ENCODE measurements at places on chromosomes 4 and X.
A peak's percentile ranks its signal among the peaks of the same experiment; 100 is the strongest.

- no peak for DNase-seq
Measured at GRCh38 chrX:57528670-57529255, 63.0 kb upstream of the ZXDB start.

- DNase-seq, result no peak
Measured at GRCh38 chr4:152920768-152921167, 15.4 kb upstream of the FHDC1 start.

- no peak for DNase-seq
Measured at GRCh38 chr4:184818216-184818564, 7.6 kb downstream of the ACSL1 start.

DNA sequence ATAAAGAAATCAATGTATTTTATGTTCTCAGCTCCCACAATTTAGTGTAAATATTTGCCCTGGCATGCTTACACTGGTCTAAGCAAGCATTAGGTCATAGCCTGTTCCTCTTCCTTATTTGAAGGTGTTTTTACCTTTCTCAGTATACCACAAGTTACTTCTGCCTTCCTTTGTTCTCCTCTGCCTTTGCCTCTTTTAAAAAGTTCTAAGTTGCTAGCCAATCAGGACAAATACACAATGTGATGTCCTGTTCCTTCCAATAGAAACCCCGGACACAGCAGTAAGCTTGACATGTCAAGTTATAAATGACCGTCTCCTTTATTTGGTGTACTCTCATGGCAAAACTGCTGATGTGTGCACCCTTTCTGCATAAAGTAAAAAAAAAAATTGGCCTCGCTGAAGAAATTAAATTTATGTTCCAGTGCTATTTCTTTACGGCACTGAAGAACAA, 49.4 kb downstream of the UGT2B10 start:
- DNase-seq, result peak; percentile 11

- DNase-seq, result no peak
Measured at GRCh38 chrX:31252133-31252532, 180.3 kb upstream of the FTHL17 start.

- DNase-seq, result no peak
Measured at GRCh38 chr4:74157154-74157553, 764 bp upstream of the MTHFD2L start.

- DNase-seq, result no peak
Measured at GRCh38 chrX:7170898-7171297, 22.9 kb upstream of the PUDP start.

GRCh38 chrX:18129690-18130089, 91.0 kb downstream of the BEND2 start:
- DNase-seq, result no peak

DNA sequence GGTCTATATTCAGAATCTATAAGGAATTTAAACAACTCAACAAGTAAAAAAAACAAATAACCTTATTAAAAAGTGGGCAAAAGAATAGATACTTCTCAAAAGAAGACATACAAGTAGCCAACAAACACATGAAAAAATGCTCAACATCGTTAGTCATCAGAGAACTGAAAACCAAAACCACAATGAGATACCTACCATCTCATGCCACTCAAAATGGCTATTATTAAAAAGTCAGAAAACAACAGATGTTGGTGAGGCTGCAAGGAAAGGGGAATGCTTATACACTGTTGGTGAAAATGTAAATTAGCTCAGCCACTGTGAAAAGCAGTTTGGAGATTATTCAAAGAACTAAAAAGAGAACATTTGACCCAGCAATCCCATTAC, 201.6 kb downstream of the QDPR start:
- no peak for DNase-seq

DNA sequence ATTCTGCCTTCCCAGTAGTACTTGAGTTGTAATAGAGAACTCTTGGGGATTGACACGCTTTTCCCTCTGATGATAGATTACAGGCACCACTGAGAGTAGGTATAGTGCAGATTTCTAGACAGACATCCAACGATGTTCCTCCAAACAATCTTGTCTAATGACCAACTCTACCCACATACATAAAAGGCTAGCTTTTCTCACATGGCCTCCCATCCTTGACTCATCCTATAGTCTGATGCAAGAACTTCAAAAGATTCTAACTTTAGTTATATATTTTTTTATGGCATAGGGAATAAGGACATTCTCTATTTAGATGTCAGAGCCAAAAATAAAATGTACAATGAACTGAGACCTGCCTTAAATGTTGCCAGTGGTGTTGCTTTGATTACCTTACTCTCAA, 60.9 kb downstream of the GLRA2 start:
- no peak for DNase-seq

- no peak for DNase-seq
Measured at GRCh38 chr4:11625211-11625610, 196.5 kb upstream of the HS3ST1 start.

DNA sequence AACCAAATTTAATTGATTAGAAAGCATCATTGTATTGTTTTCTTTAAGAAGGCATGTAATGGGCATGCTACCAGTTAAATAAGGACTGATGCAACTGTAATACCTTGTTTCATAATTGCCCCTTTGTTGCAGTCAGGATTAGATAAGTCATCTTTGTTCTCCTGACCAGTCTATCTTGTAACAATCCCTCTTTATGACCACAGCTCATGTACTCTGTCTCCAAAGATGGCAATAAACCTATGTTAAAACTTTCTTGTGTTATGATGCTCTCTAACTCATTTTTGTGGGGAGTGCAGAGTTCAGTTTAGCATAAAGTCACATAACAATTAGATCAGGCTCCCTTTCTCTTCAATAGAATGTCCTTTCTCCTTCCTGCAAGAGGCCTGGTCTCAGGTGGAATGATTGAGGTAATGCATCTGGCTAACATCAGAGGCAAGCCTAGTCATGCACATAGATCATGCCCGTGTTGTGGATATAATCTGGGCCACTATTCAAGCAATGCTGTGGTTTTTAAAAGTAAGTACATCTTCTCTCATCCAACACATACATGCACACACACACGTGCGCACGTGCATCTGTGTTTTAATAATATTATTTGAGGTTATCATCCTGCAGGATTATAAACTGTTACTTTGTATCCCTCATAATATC, 45.6 kb downstream of the TMEM154 start:
- no peak for DNase-seq

DNA sequence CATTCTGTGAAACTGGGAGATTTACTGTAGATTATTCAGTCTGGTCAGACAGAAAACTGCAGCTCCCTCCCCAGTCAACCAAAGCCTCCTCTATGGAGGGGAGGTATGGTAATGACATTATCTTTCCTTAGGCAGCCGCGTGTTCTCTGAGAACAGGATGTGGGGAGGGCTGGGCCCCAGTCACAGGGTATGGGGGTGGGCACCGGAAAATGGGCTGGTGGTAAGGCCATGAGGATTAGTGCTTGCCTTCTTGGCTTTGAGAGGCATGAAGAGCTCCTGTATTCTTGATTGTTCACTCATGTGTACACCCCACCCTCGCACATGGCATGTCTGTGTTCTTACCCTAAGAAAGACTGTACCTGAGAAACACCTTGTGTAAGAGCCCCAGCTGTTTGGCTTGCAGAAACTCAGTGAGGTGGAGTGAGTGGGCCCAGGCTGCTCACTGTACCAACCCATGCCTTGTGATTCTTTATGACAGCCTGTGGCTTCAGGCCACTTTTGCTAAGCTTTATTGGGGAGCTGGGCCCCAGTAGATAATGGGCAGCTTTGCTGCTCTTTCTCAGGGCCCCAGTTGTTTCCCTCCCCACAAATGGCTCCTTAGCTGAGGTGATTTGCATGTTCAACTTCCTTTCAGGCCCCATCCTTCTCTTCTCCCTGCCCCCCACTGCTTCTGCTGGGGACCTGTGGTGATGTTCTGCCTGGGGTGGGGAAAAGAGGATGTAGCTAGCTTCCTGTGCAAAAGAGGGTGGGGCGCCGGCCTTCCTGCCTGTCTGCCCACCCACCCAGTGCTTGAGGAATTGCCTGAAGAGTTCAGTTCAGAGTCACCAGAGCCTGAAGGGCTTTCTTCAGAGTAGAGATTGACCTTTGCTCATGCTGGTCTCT, 30.7 kb downstream of the MSN start:
- no peak for DNase-seq

GRCh38 chr4:175818406-175818805, 6.3 kb upstream of the GPM6A start:
- DNase-seq, result no peak

DNA sequence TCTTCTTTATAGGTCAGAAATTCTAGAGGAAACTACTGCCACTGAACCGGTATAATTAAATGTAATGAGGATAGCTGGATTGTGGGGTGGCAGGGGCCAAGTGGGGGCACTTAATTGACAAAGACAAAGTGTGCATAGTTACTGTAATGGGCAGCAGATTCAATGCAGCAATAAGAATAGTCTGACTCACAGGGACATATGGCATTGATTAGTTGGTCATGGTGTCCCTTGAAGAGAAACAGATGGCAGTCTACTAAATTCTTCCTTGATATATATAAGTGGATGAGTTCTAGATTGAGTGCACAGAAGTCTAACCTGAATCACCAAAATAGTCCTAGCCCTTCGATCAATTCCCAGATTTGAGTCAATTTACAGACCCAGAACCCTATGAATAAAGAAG, 31.6 kb downstream of the ETDC start:
- DNase-seq, result no peak

GRCh38 chr4:153409412-153409811, 56.7 kb upstream of the TMEM131L start:
- no peak for DNase-seq

GRCh38 chr4:121594796-121595526, 101.8 kb downstream of the ANXA5 start:
- DNase-seq, result no peak

- DNase-seq, result peak; percentile 68
Measured at GRCh38 chrX:6021316-6022091, 207.2 kb downstream of the NLGN4X start.

- DNase-seq, result no peak
Measured at GRCh38 chr4:81106150-81106549, 75.6 kb downstream of the BMP3 start.

- DNase-seq, result no peak
Measured at GRCh38 chr4:130896920-130897319, 1801.0 kb downstream of the C4orf33 start.

GRCh38 chr4:106707776-106708463, 328.2 kb downstream of the DKK2 start:
- DNase-seq, result no peak

DNA sequence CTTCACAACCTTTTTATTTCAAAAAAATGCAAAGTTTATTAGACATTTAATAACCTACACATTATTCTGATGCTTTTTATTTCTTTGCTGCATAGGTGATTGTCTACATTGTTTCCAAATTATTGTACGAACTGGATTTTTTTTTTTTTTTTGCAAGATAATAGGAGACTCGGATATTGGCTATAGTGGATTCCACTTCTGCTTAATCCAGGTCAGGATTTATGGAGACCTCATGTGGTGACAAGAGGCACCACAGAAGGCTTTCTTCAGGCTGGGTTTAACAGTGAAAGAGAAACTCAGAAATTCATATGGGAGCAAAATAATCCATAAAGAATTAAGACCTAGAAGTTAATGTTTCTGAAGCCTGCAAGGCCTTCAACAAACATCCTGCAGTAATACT, 2.4 kb upstream of the SLIT2 start:
- no peak for DNase-seq

GRCh38 chrX:116357329-116357728, 79.1 kb upstream of the SLC6A14 start:
- DNase-seq, result no peak

GRCh38 chr4:38455092-38455862, 208.7 kb upstream of the KLF3 start:
- no peak for DNase-seq

- peak; percentile 26 for DNase-seq
Measured at GRCh38 chr4:185457136-185457535, 14.4 kb downstream of the CCDC110 start.

DNA sequence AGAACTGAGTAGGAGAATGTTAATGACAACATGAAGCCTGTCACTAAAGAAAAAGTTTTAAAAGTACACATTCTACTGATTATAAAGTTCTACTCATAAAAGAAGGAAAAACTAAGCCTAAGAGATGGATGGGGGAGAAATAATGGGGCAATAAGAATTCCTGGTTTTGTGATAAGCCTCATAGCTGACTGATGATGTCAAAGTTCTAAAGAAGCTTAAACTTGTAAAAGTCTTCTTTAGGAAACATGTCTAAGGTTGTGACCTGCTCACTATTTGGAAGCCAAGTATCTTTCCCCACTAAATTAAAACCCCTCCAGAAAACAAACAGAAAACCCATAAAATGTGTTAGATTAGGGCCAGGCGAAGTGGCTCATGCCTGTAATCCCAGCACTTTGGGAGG, 232.9 kb upstream of the GIMD1 start:
- no peak for DNase-seq

DNA sequence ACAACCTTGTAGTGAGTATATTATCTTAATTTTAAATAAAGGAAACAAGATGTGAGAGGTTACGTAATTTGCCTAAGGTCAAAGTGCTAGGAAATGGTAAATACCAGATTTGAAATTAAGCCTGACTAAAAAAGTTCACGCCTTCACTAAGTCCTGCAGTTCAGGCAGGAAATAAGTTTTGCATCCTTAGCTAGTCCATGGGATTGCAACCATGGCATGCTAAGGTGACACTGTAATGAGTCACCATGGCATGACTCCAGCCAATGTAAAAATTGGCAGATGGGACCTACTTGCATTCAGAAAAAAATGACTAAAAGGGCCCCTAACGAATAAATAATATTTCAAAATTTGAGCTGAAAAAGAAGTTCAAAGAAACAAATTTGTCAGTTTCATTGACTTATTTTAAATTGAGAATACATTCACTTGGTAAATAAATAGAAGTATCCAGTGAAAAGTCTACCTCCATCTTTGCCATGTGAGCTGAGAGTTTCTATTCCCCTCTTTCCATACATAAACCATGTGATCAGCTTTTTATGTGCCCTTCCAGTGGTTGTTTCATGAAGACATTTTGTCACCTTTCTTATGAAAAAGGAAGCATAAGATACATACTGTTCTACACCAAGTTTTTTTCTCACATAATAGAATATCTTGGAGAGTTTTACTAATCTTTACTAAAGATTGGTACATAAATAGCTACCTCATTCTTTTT, 72.4 kb downstream of the ANKRD50 start:
- no peak for DNase-seq

- DNase-seq, result no peak
Measured at GRCh38 chr4:175667122-175667521, 144.9 kb downstream of the GPM6A start.

DNA sequence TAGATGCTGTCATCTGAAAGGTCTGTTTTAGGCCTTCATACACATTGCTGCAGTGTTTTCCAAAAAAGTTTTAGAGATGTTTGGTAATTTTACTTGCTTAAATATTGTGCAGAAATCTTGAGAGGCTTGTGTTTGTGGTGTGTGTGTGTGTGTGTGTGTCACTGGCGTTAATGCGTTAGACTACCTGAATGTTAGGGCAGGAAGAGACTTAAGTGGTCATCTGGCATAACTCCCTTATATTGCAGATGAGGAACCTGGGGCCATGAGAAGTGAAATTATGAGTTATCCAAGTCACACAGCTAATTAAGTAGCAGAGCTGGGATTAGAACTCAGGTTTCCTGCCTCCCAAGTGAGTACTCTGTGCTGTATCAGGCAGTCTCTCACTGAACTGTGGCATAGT, 1.4 kb downstream of the LSM6 start:
- no peak for DNase-seq

- DNase-seq, result no peak
Measured at GRCh38 chr4:75723163-75724065, 963 bp upstream of the USO1 start.

GRCh38 chr4:152103181-152103901, 342.5 kb upstream of the GATB start:
- peak; percentile 34 for DNase-seq

Data from NCI-H510A treated with DMSO at 0.1 percent for 48 hours (cell line).